ENCODE measurements at places on chromosomes 2 and 18.

- DNase-seq, result no peak
These were observed 199.7 kb downstream of the ANKRD30B start for GRCh38 chr18:14947482-14948162.

GRCh38 chr18:61892683-61893308 is at the start of gene RNF152:
TSS of gene RNF152 (minus strand) at chr18:61893007. CDS start at chr18:61816463, 76,544 bp downstream.
- peak; percentile 8 for DNase-seq

DNA sequence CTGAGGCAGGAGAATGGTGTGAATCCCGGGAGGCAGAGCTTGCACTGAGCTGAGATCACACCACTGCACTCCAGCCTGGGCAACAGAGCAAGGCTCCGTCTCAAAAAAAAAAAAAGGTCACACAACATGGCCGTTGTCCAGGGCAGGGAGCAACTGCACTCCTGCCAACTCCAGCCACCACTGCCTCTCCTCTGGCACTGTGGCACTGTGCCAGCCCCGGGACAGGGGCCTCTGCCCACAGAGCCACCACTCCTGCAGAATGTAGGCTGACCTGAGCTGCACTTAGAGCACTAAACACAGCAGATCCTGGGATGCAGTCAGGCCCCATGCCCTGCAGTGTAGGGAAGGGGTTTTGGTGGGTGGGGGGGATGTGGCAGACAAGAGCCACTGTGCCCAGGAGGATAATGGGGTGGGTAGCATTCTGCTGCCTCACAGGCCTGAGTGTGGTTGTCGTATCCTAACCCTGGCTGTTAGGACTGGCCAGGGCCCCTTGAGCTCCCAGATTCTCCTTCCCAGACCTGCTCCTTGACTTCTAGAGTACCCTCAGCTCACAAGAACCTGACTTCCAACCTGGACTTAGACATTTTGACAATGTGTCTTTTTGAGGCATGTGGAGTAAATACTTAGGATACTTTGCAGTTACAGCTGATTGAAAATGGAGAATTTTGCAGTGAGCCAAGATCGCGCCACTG is 69.4 kb upstream of the SH3RF3 start:
- no peak for DNase-seq

GRCh38 chr2:8202132-8202531 is 479.7 kb upstream of the ID2 start:
- DNase-seq, result no peak

DNA sequence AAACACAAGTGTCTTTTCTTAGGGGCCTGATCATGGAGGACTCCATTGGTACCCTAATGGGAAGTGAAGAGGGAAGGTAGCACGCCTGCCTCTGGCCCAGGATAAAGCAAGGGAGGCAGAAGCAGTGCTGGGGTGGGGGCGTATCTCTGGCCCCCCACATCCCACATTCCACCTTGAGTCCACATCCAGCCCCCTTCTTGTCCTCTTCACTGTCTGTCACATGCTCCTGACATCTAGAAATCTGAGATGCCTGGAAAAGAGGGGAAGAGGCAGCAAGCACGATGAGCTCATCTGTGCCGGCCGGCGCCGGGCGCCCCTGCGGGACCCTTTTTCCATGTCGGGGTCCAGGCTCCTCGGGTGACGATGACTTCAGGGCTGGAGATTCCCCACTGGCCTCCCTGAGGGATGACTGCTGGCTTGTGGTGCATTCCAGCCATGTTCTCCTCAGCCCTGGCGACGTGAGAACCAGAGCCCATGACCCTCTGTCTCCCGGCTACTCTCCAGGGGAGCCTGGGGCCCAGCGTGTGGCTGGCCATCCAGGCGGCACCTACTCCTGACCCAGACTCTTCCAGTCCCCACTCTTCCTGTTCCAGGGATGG is 277.5 kb downstream of the DYSF start:
- DNase-seq, result no peak

- no peak for DNase-seq
These were observed 1.1 kb downstream of the CCDC93 start for GRCh38 chr2:118012778-118013177.

DNA sequence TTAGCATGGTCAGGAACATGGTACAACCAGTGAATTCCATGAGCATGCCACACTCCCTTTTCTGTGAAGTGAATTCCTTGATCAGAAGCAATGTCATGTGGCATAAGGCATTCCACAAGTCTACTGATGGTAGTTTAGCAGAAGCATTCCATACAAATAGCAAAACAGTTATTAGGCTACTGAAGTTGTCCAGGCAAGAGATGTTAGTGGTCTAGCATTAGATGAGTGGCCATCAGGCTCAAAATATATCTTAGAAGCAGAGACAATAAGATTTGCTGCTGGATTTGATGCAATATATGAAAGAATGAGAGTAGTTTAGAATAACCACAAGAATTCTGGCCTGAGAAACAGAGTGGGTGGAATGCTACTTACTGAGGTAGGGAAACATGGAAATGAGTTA is 355.3 kb upstream of the NRXN1 start:
- DNase-seq, result no peak

GRCh38 chr2:54000524-54000923 is 29.7 kb upstream of the PSME4 start:
- DNase-seq, result no peak

- DNase-seq, result no peak
These were observed 81.9 kb downstream of the EHBP1 start for GRCh38 chr2:62787386-62787785.

DNA sequence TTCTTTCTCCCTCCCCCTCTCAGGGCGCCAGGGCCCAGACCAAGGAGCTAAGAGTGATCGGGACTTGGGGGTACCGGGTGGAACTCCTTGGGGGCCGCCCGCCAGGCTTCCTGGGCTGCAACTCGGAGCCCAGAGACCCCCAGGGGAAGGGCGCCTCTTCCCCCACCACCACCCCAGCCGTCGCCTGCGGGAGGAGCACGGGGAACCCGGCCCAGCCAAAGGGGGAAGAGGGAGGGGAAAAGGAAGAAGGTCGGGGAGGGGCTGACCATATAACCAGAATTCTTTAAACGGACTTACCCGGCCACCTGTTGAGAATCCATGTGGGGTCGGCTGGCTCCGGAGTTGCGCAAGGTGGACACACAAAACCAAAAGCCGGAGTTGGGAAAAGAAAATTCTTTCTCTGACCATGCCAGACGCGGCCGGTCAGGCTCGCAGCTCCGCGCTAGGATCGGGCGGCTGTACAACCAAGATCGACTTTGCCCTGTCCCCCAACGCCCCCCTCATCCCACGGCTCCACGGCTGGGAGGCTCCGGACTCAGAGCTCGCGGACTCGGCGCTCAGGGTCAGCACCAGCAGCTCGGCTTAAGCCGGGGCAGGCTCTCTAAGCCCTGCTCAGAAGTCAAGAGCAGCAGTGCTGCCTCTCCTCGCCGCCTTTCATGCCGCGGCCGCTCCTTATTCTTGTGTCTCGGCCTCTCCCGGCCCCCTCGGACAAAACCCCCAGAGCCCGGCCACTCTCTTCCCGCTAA is 6.3 kb upstream of the SIX3 start:
- no peak for DNase-seq

DNA sequence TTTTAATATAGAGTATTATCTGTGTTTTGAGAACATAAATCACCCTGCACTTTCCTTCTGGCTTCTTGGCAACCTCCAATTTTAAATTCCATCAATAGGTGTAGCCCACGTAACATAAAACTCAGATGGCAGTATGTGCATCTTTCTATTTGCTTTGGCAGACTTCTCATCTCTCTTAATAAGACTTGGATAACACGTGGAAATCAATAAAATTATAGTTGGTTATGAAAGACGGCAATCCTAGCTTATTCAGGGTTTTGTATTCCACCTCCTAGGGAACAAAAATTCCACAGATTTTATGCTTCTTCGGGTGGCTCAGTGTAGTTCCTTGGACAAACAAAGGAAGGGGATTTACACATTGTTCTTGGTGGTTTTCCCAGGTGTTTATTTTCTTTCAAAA is 299.3 kb downstream of the RND3 start:
- DNase-seq, result no peak
